ENCODE measurements at places on chromosomes 11 and 22.

DNA sequence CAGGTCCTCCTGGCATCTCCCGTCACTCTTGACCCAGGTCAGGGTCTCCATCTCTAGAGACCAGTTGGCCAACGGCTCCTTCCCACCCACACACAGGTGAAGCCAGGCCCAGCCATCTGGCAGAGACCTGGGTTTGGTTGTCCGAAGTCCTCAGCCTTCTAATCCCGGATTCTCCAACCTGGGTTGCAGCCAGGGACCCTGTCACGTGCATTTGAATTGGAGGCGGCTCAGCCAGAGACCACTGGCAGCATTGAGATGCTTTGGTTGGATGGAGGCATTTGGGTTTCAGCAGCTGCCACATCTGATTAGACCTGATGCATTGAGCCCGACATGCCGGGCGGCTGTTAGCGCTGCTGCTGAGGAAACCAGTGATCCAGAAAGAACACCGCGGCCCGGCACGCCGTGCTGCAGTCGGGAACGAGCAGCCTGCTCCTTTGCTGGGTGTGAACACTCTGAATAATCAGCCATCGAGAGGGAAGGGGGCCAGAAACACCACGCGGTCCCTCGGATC, 163.2 kb downstream of the BRD1 start:
- DNase-seq, result no peak

DNA sequence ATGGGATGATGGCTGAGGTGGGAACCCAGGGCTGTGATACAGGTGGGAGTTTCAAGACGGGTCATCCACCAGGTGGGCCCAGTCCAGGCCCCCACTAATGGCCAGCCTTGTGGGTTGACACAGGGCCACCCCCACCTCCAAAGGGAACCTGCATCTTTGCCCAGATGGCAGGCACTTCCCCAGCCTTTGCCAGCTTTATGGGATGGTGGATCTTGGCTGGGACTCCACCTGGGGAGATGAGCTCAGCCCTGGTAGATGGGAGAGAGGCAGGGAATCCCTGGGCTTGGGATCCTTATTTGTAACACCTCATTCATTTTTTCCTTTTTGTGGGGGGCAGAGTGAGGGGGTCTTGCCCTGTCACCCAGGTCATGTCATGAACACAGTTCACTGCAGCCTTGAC, 33.4 kb downstream of the CD82 start:
- DNase-seq, result no peak

DNA sequence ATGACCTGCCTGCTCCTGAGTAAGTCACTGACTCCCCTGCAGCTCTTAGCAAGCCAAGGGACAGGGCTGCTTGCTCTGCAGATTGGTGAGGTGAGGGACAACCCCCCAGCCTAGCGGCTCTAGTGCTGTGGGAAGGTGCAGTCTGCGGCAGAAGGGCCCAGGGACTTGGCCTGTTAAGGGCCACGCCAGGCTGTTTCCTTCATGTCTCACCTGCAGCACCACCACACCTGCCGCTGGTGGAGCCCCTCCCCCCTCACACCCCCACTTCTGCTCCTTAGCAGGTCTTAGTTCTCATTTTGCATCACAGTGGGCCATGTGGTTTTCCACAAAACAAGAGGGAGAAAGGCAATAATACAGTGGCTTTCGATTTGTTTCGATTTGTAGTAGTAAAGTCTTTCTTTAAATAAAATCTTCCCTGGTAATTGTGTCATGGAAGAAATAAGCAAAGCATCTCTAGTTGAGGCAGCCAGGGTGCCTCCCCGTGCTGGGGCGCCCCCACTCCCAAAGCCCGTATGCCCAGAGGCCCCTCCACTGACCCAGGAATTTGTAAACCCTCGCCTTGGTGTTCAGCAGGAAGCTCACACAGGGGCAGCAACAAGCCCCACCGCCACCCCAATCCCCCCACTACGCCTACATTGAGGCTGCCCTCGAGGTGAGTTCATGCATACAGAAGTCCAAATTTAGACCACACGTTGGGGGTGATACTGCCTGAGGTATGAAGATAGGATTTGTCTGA, 86.5 kb upstream of the CLDN5 start:
- no peak for DNase-seq

DNA sequence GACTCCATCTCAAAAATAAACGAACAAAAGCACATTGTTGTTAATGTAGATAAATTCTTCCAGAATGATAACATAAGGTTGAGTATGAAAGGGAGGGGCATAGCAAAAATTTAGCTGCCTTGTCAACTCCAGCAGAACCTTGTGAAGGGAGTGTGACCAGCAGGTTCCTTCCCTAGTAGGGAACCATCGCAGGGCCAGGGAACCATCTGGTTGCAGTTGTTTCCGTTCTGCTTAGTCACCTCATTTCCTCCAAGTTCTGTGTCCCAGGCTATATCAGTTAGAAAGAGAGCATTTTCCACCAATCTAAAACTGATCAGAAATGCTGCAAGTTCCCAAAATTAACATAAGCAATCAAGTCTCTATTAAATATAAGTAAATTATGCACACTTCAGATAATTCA, 126.7 kb upstream of the BLID start:
- no peak for DNase-seq

All from fibroblast of skin of left biceps (primary cell).